ENCODE measurements at places on chromosomes 3 and 15.
A peak's percentile ranks its signal among the peaks of the same experiment; 100 is the strongest.

- peak; percentile 82 for DNase-seq
Measured at GRCh38 chr3:194134231-194134756, 1.7 kb upstream of the HES1 start.

- DNase-seq, result no peak
Measured at GRCh38 chr3:126525853-126526667, 2.1 kb downstream of the CHST13 start.

DNA sequence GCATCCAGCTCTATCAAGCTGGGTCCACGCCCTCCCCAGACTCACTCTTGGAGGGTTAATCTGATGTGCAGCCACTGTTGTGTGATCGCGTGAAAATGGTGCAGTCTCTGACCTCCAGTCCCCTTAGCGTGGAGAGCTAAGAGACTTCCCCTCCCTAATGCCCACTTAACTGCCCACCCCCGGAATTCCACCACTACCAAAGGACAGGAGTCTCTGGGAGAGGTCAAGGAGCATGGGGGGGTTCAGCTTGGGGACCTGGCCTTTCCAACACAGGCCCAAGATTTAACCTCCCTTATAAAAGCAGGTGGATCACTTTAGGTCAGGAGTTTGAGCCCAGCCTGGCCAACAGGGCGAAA, 48.8 kb downstream of the CCDC12 start:
- no peak for DNase-seq

GRCh38 chr3:196149375-196149774, 61.8 kb downstream of the ZDHHC19 start:
- DNase-seq, result no peak

- no peak for DNase-seq
Measured at GRCh38 chr15:70276401-70276800, 178.7 kb upstream of the TLE3 start.

DNA sequence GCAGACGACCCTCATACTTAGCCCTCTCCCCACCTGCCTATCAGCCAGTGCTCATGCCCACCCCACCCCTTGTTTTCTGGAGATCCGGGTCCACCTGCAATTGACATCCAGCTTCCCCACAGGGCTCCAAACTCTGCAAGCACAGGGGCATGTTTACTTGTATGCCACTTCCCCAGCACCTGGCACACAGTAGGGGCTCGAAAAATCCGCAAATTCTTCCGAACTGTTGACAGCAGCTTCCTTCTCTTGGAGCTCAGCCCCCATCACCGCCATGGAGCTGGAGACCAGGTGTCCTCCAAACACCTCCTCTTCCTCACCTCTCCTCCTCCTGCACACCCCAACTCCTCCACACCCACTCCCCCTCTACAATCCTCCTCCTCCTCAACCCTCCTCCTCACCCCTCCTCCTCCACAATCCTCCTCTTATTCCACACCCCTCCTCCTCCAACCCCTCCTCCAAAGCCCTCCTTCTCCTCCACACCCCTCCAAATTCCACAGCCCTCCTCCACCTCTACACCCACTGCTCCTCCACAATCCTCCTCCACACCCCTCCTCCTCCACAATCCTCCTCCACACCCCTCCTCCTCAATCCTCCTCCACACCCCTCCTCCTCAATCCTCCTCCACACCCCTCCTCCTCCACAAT, 70.4 kb upstream of the BLM start:
- DNase-seq, result no peak

GRCh38 chr3:41317718-41318117, 118.4 kb downstream of the CTNNB1 start:
- no peak for DNase-seq

- no peak for DNase-seq
Measured at GRCh38 chr3:61649381-61650170, 88.2 kb downstream of the PTPRG start.

- DNase-seq, result no peak
Measured at GRCh38 chr3:50303013-50303815, at the start of gene HYAL1. TSS of gene HYAL1 (minus strand) at chr3:50303574. CDS start at chr3:50302956, 618 bp downstream.

DNA sequence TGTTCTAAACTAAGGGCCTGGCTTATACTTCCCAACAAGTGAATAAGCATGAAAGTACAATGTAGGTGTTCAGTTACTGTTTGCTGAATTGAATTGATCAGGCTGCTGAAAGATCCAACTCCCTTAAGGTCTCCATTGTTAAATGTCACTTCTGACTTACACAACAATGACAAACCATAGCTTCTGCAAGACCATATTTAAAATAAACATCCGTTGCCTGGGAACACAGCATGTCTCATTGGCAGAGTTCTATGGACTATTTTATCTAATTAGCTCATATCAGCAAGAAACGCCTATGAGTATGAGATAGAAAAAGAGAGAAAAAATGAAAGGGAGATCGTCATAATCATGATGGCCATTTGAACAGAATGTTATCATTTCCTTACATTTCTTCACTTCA, 605.4 kb downstream of the FGF12 start:
- no peak for DNase-seq

DNA sequence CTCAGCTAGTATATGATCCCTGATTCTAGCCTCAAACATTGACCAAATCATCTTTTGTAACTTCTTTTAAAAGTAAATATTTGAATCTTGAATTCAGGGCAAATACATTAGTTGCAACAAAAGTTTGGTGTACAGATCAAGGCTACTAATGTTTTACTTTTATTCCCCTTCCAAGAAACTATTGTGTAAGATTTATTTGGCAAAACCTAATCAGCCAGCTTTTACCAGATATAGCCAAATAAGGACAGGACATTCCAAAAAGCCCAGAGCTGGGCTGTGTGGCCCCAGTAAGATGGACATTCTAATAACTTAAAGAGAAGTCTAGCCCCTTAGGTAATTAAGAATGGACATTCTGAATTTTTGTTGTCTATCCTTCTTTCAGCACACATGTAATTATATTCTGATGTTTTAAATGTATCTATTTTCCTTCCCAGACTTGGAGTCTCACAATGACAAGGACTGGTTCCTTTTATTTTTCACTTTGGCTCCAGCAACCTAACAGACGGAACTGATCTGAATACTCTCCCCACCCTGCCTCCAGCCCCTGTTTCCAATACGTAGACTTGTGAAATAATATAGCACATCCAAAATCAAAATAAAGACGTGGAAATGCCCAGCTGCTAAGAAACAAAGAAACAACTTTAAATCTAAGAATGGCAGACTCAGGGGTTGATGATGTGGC, 48.1 kb downstream of the STARD5 start:
- DNase-seq, result no peak

DNA sequence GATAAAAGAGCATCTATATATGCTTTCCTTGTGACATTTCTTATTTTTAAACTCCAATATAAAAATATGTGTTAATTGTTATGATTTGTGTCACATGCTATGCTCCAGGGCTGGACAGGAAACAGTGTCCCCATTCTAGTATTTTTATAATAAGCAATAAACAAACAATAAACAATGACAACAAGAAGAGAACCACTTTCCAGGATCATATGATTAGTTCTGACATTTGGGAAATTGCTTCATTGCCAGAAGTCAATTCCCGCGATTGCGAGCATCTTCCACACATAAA, 260.9 kb downstream of the FHIT start:
- no peak for DNase-seq

DNA sequence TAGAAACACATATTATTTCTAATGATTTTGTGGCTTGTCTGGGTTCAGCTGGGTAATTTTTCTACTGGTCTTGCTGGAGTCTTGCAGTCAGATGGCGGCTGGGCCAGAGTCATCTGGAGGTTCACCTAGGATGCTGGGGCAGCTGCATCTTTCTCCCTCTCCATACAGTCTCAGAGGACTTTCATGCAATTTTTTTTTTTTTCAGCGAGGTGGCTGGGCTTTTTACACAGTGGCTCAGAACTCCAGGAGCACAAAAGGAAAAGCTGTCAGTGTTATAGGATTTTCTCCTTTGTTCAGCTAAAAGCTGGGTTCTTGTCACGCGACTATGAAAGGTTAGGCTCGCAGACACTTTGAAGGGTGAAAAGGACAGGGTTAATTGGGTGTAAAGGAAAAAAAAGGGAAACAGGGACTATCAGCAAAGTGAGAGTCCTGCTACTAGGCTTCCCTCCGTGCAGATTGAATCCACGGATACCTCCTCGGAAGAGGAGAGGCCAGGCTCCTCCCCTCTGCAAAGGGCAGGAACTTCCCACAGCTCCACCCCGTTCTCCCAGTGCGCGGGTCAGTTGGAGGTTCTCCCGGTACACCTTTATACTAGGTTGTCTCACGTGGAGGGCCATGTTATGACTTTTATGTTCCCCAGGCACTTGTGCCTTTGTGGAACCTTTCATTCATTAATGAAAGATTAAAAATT, 44.3 kb downstream of the ADGRG7 start:
- no peak for DNase-seq

DNA sequence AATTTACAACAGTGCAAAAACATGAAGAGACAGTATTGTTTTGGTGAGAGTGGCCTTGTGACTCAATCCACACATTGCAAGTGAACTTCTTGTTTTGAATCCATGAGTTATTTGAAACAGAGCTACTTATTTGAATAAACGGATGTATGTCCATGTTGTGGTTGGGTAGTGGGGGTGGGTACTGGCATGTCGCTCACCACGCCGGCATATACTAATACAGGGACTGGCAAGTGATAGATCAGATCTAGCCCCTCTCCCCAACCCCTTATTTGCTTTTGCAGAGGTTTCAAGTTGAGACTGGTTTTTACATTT, 83.8 kb downstream of the EDEM1 start:
- no peak for DNase-seq

GRCh38 chr3:45283471-45283870, 57.4 kb upstream of the TMEM158 start:
- no peak for DNase-seq

DNA sequence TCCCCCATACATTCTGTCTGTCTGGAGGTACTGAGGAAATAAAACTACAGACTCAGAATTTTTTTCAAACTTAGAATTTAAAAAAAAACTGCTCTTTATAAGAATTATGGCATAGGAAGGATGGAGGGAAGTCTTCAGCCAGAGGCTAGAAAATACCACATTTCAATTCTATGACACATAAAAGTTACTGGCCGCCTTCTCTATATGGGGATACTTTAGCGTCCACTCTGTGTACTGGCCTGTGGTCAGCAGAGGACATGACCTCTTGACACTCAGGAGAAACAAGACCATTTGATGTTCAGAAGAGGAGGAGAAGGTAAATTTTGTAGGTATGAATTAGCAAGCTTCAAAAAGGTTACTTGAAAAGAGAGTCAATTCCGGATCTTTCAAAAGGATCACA, 417.4 kb downstream of the MFSD1 start:
- DNase-seq, result no peak

- DNase-seq, result no peak
Measured at GRCh38 chr15:37206690-37207089, 106.3 kb upstream of the MEIS2 start.

DNA sequence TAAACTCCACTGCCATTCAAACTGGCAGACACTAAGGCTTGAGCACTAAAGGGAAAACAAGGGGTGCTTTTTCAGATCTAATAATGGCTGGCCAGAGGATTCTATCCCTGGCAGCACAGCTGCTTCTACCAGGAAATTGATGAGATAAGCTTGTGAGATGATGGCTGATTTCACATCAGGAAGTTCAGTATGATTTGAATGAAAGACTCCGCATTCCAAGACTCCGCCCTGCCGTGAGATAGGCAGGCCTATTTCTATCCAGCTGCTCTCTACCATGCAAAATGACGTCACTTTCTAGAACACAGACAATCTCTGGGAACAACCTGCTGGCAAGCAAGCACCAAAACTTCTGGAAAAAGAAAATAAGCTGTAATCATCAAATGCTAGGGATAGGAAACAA, 171.8 kb downstream of the WDR76 start:
- DNase-seq, result no peak

DNA sequence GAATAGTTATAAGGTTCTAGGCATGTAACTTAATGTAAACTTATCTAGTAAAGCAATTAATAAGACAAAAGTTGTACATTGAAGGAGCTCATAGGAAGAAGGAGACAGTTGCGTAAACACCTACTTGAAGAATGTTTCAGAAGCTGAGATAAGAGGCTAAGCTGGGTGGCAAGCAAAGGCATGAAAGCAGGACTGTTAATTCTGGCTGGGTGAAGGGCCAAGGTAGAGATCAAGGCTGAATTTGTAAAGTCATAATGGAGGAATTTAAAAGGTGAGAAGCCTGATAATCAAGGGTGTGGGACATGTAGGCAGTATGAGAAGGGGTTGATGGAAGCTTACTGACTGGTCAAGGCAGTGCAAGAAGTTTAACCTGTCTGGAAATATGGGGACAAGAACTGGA, 80.4 kb upstream of the TGFBR2 start:
- no peak for DNase-seq

GRCh38 chr15:75454471-75455378, 3.2 kb upstream of the SIN3A start:
- DNase-seq, result peak; percentile 97

- no peak for DNase-seq
Measured at GRCh38 chr3:47838503-47838902, 35.6 kb downstream of the DHX30 start.

- no peak for DNase-seq
Measured at GRCh38 chr3:169299889-169300288, 363.6 kb downstream of the MECOM start.

DNA sequence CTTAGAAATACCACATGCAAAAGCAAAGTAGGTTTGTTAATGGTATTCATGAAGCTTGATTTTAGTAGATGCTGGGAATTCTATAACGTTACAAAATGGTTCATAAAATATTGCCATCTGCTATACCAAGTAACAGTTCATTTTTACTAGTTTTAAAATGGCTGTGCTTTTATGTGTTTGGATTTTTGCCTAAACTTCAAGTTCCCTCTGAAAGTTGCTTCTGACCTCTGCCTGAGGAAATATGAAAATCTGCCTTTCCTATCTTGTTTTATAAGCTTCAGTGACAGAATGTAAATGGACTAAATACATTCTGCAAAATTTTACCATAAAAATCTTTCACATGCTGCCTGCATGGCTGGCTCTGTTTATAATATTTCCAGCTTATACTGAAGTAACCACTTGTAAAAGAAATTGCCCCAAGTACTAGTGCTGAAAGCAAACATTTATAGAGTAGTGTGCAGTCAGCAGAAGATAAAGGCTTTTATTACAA, 560.7 kb upstream of the ROBO2 start:
- no peak for DNase-seq

GRCh38 chr3:132549890-132550578, 47.0 kb upstream of the ACKR4 start:
- DNase-seq, result no peak

DNA sequence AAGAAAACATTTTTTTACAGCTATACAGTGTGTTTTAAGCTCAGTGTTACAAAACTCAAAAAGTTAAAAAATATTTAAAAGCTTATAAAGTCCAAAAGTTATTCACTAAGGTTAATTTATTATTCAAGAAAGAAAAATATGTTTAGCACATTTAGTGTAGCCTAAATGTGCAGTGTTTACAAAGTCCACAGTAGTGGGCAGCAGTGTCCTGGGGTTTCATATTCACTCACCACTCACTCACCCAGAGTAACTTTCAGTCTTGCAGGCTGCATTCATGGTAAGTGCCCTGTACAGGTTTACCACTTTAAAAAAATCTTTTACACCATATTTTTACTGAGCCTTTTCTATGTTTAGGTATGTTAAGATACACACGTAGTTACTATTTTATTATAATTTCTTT, 300.2 kb upstream of the TRIM42 start:
- no peak for DNase-seq

- DNase-seq, result no peak
Measured at GRCh38 chr3:19250959-19251610, 102.8 kb downstream of the KCNH8 start.

Data from C1 segment of cervical spinal cord (tissue), 14 donors.